ENCODE measurements at places on chromosomes 5 and 9. TPM values are rescaled to one million over a fixed set of nuclear protein-coding genes. Genes with fewer than 3 reads are reported as not detected.

GRCh38 chr9:93184432-93185265 lies 710 bp downstream of the WNK2 start:
- DNase-seq = no peak
- no peak overlapping the region for H3K27ac ChIP-seq
- no peaks in the 10 kb centered on the region for H3K36me3 ChIP-seq
- peaks cover 72% of the 10 kb centered on the region for H3K27me3 ChIP-seq
- no peak overlapping the region for H3K4me3 ChIP-seq

- no peak for DNase-seq
- no peaks in the 10 kb centered on the region for H3K27me3 ChIP-seq
- H3K4me3 ChIP-seq = no peak overlapping the region
- H3K36me3 ChIP-seq = no peaks in the 10 kb centered on the region
Observed at GRCh38 chr5:175001311-175001710, 276.9 kb downstream of the MSX2 start.

DNA sequence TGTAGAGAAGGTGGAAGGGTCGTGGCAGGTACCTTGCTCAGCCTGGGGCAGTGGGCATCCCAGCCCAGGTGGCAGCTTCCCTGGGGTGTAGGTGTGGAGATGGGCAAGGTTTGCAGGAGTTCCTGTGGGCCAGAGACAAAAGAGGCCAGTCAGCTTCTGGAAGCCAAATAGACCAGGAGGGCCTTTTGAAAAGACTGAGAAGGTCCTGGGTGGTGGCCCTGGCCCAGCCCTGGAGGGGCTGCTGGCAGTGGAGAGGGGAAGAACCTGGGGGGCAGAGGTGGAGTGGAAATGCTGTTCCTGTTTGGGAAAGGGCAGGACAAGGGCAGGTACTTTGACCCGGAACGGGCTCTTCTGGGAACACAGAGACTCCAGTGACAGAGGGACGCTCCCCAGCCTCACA lies 7.0 kb upstream of the IL3 start:
- H3K27ac ChIP-seq = no peak overlapping the region
- no peaks in the 10 kb centered on the region for H3K4me1 ChIP-seq
- no peak overlapping the region for H3K4me3 ChIP-seq
- no peak for DNase-seq
- no peaks in the 10 kb centered on the region for H3K36me3 ChIP-seq
- H3K27me3 ChIP-seq = peaks cover 49% of the 10 kb centered on the region

DNA sequence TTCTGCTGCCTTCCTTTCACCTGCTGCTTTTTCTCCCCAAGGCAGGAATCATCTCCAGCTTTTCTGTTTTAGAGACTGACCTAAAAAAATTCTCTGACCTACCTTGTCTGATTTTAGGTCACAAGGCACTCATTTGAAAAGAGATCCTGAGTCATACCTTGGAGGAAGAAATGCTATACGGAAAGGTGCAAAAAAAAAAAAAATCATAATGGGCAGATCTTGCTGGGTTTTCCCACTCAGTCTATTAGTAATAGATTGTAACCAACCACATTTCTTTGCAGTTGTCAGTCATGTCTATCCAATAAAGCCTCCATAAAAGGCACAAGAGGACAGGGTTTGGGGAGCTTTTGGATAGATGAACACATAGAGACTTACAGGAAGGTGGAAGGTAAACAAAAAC lies 70.0 kb downstream of the MTREX start:
- no peak overlapping the region for H3K27ac ChIP-seq
- no peaks in the 10 kb centered on the region for H3K4me1 ChIP-seq
- no peaks in the 10 kb centered on the region for H3K27me3 ChIP-seq
- peaks cover 14% of the 10 kb centered on the region for H3K36me3 ChIP-seq
- H3K4me3 ChIP-seq = no peak overlapping the region
- DNase-seq = no peak

DNA sequence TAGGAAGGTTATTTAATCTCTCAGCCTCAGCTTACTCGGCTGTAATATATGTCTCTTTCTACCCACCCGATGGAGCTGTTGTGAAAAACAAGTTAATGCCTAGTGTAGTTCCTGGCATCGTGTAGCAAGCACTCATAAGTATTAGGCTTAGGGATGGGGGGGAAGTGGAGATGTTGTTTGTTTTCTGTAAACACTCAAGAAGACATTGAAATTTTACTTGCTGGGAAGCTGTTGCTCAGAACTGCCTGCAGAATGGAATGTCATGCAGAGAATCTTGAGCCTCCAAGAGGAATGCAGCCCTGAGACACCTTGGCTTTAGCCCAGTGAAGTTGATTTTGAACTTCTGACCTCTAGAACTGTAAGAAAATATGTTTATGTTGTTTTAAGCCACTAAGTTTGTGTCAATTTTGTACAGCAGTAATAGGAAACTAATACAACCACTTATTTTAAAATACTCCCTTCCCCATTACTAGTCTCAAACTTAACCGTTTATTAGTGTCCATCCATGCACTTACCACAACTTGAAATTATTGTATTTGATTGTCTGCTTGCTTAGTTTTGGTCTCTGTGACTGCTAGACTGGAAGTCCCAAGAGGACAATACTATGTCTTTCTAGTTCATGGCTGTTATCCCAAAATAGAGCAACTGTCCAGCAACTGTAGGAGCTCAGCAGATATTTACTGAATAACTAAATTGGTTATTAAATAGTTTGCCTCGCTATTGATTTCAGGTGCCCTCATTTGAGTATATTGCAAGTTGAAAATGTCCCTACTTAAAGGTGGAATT lies 53.8 kb downstream of the MFAP3 start:
- peak; percentile 10 for DNase-seq
- H3K27ac ChIP-seq = no peak overlapping the region
- no peaks in the 10 kb centered on the region for H3K4me1 ChIP-seq
- no peaks in the 10 kb centered on the region for H3K36me3 ChIP-seq
- no peak overlapping the region for H3K4me3 ChIP-seq

GRCh38 chr5:66558560-66558959 lies 37.6 kb upstream of the MAST4 start:
- no peak overlapping the region for H3K27ac ChIP-seq
- no peaks in the 10 kb centered on the region for H3K27me3 ChIP-seq
- H3K4me3 ChIP-seq = no peak overlapping the region
- no peaks in the 10 kb centered on the region for H3K36me3 ChIP-seq

- no peaks in the 10 kb centered on the region for H3K27me3 ChIP-seq
- H3K4me1 ChIP-seq = no peaks in the 10 kb centered on the region
- DNase-seq = no peak
- no peak overlapping the region for H3K4me3 ChIP-seq
- H3K27ac ChIP-seq = no peak overlapping the region
- H3K36me3 ChIP-seq = no peaks in the 10 kb centered on the region
Observed at GRCh38 chr5:2538169-2538568, 213.3 kb downstream of the IRX2 start.

Gene PSD2
- total RNA-seq = not detected

- peaks cover 2% of the 10 kb centered on the region for H3K4me1 ChIP-seq
- peak; percentile 61 for DNase-seq
- H3K4me3 ChIP-seq = peak overlapping the region; percentile 43
Observed at GRCh38 chr9:91714020-91714806, 235.8 kb downstream of the ROR2 start.

DNA sequence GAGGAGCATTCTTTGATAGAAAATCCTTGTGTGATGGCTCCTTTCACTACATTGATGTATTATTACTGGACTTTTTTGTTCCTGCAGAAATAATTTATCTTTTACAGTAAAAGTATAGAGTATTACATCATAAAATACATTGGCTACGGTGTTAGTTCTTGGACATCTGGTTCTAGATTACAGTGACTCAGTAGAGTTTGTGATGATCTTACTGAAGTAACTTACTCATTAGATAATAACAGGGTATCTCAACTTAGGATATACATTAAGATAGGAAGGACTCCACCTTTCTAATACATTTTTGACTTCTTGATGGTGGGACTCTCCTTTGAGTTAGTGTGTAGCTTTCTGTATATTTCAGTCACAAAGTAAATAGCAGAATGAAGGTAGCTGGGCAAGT lies 59.1 kb downstream of the ZNF462 start:
- H3K27me3 ChIP-seq = no peaks in the 10 kb centered on the region
- H3K36me3 ChIP-seq = peaks cover 27% of the 10 kb centered on the region
- peak; percentile 73 for DNase-seq
- H3K4me3 ChIP-seq = no peak overlapping the region
- H3K27ac ChIP-seq = peak overlapping the region; percentile 83

GRCh38 chr5:144318460-144318859 lies 147.8 kb downstream of the KCTD16 start:
- no peak for DNase-seq
- no peaks in the 10 kb centered on the region for H3K27me3 ChIP-seq
- no peaks in the 10 kb centered on the region for H3K4me1 ChIP-seq
- no peak overlapping the region for H3K27ac ChIP-seq

Measured in IMR-90 (cell line).